ENCODE measurements at places on chromosomes 1 and 21.
A peak's percentile ranks its signal among the peaks of the same experiment; 100 is the strongest.

DNA sequence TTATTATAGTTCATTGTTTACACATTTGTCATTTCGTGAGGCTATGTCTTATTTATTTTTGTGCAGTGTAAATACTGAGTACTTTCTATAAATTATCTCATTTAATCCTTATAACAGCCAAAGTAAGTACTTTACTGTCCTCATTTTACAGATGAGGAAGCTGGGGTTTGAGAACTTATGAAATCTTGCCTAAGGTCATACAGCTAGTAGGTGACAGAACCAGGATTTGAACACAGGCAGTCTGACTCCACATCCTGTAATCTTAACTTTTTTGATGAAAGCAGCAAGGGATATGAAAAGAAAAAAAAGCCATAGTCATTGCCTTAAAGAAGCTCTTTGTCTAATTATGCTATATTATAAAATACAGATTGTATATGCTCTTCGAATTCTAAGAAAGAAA lies 107.1 kb upstream of the BMP8A start:
- no peak for DNase-seq

- peak; percentile 51 for DNase-seq
These were observed 663 bp downstream of the CAMTA1 start for GRCh38 chr1:6785728-6786505.

- no peak for DNase-seq
These were observed 86.8 kb downstream of the LRRC8C start for GRCh38 chr1:89719502-89720306.

DNA sequence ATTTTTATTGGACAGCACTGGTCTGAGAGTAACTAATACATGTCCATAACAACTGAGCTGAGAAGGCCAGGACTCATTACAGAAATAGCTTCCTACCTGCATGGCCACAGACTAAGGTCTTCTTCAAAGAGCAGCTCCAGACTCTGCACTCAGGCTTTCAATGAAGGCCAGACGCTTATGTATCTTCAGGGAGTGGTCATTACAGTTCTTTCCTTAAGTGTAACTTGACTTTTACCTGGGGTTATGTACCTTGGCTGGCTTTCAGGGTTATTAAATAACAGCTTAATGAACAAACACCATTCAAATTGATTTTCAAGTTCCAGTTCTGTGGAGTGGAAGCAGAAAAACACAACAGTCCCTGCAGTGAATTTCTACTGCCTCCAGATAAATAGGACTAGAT lies 23.8 kb upstream of the SLC22A15 start:
- DNase-seq, result no peak

DNA sequence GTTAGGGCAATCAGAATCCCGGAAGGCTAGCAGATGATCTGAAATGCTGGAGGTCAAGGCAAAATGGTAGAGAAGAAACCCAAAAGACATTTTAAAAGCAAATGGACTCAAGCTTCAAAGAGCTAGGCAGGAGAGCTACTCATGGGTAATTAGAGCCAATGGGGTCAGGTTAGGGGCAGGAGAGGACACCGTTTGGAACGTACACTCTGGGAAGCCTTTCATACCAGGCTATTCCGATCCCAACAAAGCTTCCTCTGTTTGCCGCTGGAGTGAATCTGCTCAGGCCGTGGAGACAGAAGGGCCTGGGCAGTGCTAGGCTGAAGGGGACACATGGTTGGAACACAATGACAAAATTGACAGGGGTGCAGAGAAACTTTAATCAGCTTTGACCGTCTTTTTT lies 346.6 kb downstream of the RPS6KC1 start:
- no peak for DNase-seq

DNA sequence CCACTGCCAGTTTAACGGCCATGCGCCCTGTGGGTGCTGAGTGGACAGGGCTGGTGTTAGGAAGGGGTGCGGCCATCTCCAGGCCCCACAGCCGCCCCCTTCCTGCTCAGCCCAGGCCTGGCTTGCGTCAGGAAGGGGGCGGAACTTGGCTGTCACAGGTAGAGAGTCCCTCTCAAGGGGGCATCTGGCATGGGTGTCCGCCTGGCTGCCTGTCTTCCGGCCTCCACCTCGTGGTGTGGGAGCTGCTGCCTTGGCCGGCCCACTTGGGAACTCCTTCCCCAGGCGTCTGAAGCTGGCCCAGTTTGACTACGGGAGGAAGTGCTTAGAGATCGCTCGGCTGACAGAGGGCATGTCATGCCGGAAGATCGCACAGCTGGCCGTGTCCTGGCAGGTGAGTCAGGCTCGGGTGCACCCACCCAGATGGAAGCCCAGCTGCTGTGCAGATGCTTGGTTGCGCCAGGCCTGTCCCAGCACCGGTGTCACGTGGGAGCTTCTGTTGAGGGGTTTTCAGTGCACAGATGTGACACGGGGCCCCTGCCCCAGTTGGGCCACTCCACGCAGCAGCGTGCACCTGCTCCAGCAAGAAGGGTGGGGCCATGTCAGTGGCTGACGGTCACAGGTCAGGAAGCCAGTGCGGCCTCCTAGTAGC lies 9.1 kb upstream of the ATAD3B start:
- DNase-seq, result peak; percentile 80

DNA sequence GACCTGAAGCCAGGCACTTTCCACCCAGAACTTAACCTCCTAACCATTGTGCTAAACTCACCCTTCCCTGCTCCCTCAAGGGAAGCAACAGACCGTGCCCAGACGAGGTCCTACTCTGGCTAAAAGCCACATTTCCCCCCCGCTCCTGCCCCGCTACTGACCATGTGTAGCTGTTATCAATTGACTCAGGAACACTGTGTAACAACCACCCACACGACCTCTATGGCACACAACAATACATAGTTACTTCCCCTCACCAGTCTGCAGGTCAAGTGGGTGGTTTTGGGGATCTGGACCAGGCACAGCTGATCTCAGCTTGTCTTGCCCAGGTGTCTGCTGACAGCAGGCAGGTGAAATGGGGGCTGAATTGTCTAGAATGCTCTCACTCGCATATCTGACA lies 40.1 kb downstream of the CAMK2N1 start:
- no peak for DNase-seq

DNA sequence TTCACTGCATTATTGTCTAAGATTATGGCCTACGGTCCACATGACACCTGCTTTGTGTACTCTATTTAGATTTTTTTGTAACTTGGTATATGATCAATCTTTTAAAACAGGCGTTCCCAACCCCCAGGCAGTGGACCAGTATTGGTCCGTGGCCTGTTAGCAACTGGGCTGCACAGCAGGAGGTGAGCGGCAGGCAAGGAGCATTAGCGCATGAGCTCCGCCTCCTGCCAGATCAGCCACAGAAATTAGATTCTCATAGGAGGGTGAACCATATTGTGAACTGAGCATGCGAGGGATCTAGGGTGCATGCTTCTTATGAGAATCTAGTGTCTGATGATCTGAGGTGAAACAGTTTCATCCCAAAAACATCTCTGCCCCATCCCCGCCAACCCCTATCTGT lies 228.4 kb upstream of the NR5A2 start:
- no peak for DNase-seq

DNA sequence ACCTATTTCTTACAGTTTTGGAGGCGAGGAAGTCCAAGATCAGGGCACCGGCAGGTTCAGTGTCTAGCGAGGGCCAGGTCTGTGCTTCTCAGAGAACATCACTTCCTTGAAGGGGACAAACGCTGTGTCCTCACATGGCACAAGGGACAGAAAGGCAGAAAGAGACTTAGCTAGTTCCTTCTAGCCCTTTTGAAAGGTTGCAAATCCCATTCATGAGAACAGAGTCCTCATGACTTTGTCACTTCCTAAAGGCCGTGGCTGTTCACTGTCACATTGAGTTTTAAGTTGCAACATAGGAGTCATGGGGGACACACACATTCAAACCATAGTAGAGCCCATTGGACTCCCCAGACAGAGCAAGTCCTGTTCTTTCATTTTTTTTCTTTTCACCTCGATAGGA lies 27.4 kb downstream of the PER3 start:
- DNase-seq, result no peak
